ENCODE measurements at places on chromosomes 6 and 20. TPM values are rescaled to one million over a fixed set of nuclear protein-coding genes. Genes with fewer than 3 reads are reported as not detected.
A peak's percentile ranks its signal among the peaks of the same experiment; 100 is the strongest.

HSPA1L gene
- 0.80 TPM for total RNA-seq

TSBP1 gene
- total RNA-seq: not detected

MROH8 gene
- 0.11 TPM for total RNA-seq

BMP5 gene
- 1.4 TPM for total RNA-seq

RPS21 gene
- total RNA-seq: 2,894 TPM

CARMIL1 gene
- total RNA-seq: 13.4 TPM

KIF25 gene
- not detected for total RNA-seq

BNIP5 gene
- not detected for total RNA-seq

ERVFRD-1 gene
- not detected for total RNA-seq

TMEM74B gene
- 0.06 TPM for total RNA-seq

GRCh38 chr20:61963149-61963548 is 102.5 kb downstream of the TAF4 start:
- no peak for DNase-seq

DNA sequence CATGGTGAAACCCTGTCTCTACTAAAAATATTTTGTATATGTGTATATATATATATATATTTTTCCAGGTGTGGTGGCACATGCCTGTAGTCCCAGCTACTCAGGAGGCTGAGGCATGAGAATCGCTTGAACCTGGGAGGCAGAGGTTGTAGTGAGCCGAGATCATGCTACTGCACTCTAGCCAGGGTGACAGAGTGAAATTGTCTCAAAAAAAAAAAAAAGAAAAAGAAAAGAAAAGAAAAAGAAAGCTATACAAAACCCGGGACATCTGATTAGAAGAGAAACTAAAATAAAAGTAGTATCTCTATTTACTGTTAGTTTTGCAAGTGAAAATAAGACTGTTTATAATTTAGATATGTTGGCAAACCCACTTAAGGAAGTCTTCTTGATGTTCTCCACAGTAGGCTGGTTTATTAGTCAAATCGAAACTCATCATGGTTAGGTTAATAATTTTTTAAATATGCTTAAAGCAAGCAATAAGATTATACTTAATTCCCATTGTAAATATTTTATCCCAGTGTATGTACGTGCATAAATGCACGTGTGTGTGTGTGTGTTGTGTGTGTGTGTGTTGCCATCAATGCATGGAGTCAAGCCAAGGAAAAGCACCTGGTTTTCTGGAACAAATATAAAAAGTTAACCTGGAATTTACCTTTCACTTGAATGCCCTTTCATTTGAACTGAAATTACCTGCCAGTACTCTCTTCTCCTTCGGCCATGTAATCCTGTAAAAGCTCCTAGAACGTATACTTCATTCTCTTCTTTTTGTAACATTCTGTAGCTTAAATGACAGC is 7.1 kb downstream of the VNN2 start:
- DNase-seq: no peak

- DNase-seq: peak; percentile 31
Observed at GRCh38 chr6:158067436-158068015, 85.9 kb downstream of the SYNJ2 start.

GRCh38 chr6:77883851-77884250 is 231.0 kb downstream of the MEI4 start:
- no peak for DNase-seq

DNA sequence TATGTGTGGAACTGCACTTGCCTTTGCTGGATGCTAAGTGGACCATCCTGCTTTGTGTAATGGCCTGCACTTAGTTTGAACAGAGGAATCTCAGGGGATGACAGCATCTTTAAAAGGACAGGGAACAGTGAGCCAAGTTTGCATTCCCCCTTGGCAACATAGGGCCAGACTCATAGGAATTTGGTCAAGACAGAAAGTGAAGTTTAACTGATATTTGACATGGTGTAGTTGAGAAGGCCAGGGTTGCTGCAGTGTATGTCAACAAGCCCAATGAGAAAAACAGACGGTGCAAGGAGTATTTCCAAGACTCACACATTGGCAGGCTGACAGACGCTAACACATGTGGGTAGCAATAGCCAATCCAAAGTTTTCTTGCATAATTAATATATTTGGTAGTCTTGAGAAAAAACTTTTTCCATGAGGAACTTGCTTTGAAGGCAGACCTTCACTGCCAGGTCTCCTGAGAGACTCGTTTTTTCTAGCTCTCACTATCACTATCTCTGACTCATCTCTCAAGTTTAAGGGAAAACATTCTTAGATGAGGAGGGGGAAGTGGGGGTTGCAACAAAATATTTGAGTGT is 213.8 kb downstream of the IBTK start:
- DNase-seq: no peak

GRCh38 chr20:50995506-50995905 is 27.4 kb downstream of the KCNG1 start:
- DNase-seq: no peak

- DNase-seq: no peak
Observed at GRCh38 chr6:121998631-121999030, 400.8 kb upstream of the HSF2 start.

- DNase-seq: no peak
Observed at GRCh38 chr20:64074963-64075362, 4.4 kb downstream of the RGS19 start.

DNA sequence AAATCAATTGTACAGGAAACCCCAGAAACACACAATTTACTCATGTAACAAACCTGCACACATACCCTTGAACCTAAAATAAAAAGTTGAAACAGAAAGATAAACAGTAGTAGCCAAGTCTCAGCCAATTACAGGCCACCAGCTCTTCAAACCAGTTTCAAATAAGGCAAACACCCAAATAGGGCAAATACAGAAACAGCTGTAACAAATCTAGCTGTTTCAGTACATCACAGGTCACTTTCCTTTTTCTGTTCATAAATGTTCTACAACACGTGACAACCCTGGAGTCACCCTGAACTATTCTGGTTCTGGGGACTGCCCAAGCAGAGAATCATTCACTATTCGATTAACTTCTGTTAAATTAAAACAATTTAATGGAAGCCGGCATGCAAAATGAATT is 329.0 kb downstream of the GJA1 start:
- DNase-seq: no peak

GRCh38 chr6:7668936-7669335 is 57.0 kb upstream of the BMP6 start:
- no peak for DNase-seq

GRCh38 chr6:39144481-39145173 is 29.6 kb upstream of the SAYSD1 start:
- DNase-seq: no peak

DNA sequence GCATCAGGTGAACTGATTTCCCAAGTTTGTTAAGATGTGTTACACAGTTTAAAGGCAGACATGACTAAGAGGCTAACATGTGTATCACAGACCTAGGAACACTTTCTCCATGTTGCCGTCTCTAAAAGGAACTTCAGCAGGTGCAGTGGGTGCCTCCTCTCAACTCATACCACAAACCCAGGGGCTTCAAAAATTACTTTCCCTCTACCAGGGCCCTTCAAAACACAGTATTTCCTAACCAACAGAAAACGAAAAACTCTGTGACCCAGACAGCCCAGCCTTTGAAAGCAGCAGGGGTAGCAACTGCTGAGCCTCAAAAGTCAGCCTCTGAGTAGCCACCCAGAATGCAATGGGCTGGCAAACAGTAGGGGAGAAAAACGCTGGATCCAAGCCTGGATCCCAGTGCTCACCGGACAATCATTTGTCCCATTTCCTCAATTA is 28.5 kb downstream of the B4GALT5 start:
- DNase-seq: no peak

- DNase-seq: peak; percentile 46
Observed at GRCh38 chr6:83592770-83593394, 80.5 kb downstream of the PRSS35 start.

- no peak for DNase-seq
Observed at GRCh38 chr20:9260027-9260426, 191.1 kb downstream of the PLCB4 start.

- no peak for DNase-seq
Observed at GRCh38 chr6:113594726-113595125, 262.4 kb upstream of the MARCKS start.

DNA sequence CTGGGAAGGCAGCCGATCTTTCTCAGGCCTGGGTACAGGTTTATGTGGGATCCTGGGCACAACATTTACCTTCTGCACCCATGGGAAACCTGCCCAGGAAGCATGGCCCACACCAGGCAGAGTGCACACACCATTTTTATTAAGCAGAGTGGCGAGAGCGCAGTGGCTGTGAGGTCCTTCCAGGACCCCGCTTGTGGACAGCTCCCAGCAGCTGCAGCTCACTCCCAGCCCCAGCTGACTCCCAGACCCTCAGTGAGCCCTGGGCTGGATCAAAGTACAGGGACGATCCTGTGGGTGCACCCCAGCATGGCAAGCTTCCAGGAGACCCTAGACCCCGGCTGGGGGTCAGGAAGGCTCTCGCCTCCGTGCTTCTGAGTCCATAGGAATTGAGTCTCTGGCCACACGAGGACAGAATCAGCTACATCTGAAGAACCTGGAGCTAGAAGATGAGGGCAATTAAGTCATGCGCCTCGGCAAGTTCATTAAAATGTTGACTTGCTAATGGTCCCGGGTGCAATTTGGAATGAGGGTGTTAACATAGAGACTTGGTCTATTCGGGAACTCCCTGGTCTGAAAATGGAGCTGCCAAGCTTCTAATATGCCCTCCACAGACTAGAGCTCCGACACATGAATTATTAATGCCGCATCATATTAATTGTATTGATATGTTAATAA is 65.4 kb upstream of the SLCO4A1 start:
- DNase-seq: peak; percentile 30

- DNase-seq: no peak
Observed at GRCh38 chr6:87241304-87241703, 81.1 kb upstream of the SMIM8 start.

- peak; percentile 43 for DNase-seq
Observed at GRCh38 chr6:29992807-29993206, 50.5 kb downstream of the HLA-A start.

GRCh38 chr6:154648888-154649205 is 84.4 kb upstream of the SCAF8 start:
- no peak for DNase-seq

GRCh38 chr6:71402096-71402495 is 113.5 kb downstream of the OGFRL1 start:
- peak; percentile 62 for DNase-seq

DNA sequence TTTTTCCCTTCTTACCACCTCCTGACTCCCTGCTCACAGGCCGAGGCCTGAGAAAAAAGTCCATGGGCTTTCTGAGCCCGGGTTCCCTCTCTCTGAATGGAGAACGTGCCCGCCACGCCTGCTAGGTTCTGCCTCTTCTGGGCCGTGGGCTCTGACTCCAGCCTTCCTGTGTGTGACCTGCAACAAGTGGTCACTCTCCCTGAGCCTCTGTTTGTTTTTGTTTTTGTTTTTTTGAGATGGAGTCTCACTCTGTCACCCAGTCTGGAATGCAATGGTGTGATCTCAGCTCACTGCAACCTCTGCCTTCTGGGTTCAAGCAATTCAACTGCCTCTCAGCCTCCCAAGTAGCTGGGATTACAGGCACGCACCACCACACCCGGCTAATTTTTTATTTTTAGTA is 17.9 kb upstream of the VSTM2L start:
- no peak for DNase-seq

GRCh38 chr6:169286961-169287360 is 33.3 kb upstream of the THBS2 start:
- no peak for DNase-seq

- no peak for DNase-seq
Observed at GRCh38 chr6:71229477-71229876, 59.1 kb upstream of the OGFRL1 start.

GRCh38 chr6:167580619-167580911 is 246.1 kb upstream of the AFDN start:
- no peak for DNase-seq

- DNase-seq: no peak
Observed at GRCh38 chr6:166545156-166546034, 41.1 kb downstream of the RAMACL start.

- DNase-seq: no peak
Observed at GRCh38 chr20:34861386-34862084, 11.1 kb downstream of the GGT7 start.
